ENCODE measurements at places on chromosomes 2 and 18. TPM values are rescaled to one million over a fixed set of nuclear protein-coding genes. Genes with fewer than 3 reads are reported as not detected.

Gene LYPD6
- 2.4 TPM for total RNA-seq

Gene ASTL
- total RNA-seq: 0.72 TPM

Gene ASB18
- total RNA-seq: not detected

Gene PAX8
- total RNA-seq: 0.96 TPM

Gene RPRM
- total RNA-seq: 3.6 TPM

Gene PSD4
- total RNA-seq: 2.0 TPM

Gene CD226
- 0.34 TPM for total RNA-seq

Gene ALPI
- not detected for total RNA-seq

GRCh38 chr2:11072550-11072949, 82.7 kb upstream of the SLC66A3 start:
- peaks cover 3% of the 10 kb centered on the region for H3K4me1 ChIP-seq
- H3K27ac ChIP-seq: no peak overlapping the region
- no peak for DNase-seq

DNA sequence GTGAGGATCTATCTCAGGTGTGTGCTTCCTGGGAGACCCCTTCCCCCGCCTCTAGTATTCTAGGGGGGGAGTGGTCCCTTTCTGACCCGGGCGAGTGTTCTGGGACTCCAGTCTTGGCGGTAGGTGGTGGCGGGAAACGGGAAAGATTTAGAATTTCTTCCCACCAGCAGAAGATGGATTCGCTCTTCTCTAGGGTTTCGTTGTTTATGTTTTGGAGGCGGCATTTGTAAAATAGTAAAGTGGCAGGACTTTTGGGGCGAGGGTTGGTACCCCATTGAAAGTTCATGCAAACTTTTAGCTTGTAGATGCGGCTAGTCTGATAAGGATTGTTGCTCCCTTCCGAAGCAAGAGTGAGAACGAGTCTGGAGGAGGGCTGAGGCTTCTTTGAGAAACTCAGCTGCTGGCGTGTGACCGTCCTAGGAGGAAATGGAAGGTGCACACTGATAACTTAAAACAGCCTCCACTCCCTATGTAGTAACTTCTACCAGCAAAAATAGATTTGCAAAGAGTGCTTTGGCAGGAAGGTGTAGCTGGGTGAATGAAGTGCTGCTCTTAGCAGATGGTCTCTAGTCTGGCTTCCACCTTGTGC, 412 bp downstream of the GPD2 start:
- H3K4me3 ChIP-seq: peak overlapping the region; percentile 84
- H3K27me3 ChIP-seq: no peaks in the 10 kb centered on the region
- H3K27ac ChIP-seq: peak overlapping the region; percentile 98
- H3K36me3 ChIP-seq: no peaks in the 10 kb centered on the region
- DNase-seq: no peak

GRCh38 chr18:49910986-49911385, 97.7 kb upstream of the ACAA2 start:
- no peaks in the 10 kb centered on the region for H3K27me3 ChIP-seq

DNA sequence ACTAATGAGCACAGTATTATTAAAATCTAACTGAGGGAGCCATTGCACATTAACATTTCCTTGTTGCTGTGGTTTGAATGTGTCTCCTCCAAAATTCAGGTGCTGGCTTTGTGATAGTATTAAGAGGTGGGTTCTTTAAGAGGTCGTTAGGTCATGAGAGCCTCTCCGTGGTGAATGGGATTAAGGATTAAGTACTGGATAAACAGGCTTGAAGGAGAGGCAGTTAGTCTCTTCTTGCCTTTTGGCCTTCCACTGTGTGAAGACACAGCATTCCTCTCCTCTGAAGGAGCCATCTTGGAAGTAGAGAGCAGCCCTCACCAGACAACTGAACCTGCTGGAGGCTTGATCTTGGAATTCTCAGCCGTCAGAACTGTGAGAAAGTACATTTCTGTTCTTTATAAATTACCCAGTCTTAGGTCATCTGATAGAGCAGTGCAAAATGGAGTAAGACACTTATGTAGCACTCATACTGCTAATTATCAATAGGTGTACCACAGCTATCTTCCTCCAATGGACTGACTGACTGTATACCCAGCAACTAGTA, 182.7 kb downstream of the MYO3B start:
- no peaks in the 10 kb centered on the region for H3K27me3 ChIP-seq
- DNase-seq: no peak
- no peak overlapping the region for H3K27ac ChIP-seq
- H3K36me3 ChIP-seq: no peaks in the 10 kb centered on the region
- H3K4me3 ChIP-seq: no peak overlapping the region

GRCh38 chr18:35671966-35672603, 90.5 kb downstream of the GALNT1 start:
- H3K4me1 ChIP-seq: no peaks in the 10 kb centered on the region
- no peak overlapping the region for H3K27ac ChIP-seq
- no peaks in the 10 kb centered on the region for H3K27me3 ChIP-seq
- no peak for DNase-seq

- H3K4me3 ChIP-seq: no peak overlapping the region
- no peak for DNase-seq
These were observed 34.9 kb upstream of the DYNC1I2 start for GRCh38 chr2:171652416-171652785.

- no peak overlapping the region for H3K4me3 ChIP-seq
- DNase-seq: no peak
- H3K27ac ChIP-seq: no peak overlapping the region
- H3K27me3 ChIP-seq: no peaks in the 10 kb centered on the region
- H3K4me1 ChIP-seq: peaks cover 3% of the 10 kb centered on the region
These were observed 77.9 kb downstream of the OSBPL1A start for GRCh38 chr18:24319757-24320156.

DNA sequence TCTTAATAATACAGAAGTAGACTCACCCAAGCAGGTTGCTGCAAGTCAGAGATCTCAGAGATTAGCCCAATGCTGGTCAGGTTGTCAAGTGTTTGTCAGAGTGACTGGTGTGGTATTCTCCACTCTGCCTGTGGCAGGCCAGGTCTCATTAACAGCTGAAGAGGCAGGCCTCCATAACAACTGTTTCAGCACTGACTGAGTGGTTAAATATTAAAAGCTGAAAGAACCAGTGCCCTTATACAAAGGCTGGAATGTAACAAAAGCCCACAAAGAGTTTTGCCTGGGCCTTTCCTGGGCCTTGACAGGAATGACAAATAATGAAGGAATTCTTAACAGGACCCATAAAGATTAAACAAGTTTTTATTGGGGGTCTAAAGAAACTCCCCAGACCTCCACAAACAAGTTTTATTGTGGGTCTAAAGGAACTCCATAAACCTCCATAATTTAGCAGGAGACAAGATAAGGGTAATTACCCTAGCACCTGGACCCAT, 26.8 kb downstream of the SULT1C2 start:
- no peaks in the 10 kb centered on the region for H3K27me3 ChIP-seq
- peaks cover 3% of the 10 kb centered on the region for H3K4me1 ChIP-seq
- H3K27ac ChIP-seq: no peak overlapping the region
- no peak for DNase-seq
- H3K4me3 ChIP-seq: no peak overlapping the region
- no peaks in the 10 kb centered on the region for H3K36me3 ChIP-seq

GRCh38 chr2:103132536-103133217, 370.8 kb downstream of the TMEM182 start:
- peaks cover 4% of the 10 kb centered on the region for H3K27me3 ChIP-seq
- H3K36me3 ChIP-seq: no peaks in the 10 kb centered on the region
- no peak for DNase-seq
- no peak overlapping the region for H3K4me3 ChIP-seq
- H3K4me1 ChIP-seq: no peaks in the 10 kb centered on the region

DNA sequence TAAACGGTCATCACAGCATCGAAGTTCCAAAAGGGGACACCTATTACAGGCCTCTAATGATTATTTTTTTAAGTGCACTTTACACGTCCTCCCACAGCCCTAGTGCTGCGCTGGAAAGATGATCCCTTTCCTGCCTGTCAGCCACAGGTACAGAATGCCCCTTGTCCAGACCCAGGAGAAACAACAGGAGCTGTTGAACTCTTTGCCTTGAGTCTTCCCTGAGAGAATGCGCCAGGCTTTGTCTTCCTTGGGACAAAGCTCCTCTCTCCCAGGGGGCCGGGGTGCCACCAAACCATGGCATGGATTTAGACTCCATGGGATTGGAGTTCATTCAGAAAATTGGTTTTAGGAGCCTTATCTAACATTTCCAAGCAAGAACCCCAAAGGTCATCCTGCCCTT, 319.0 kb upstream of the SOX11 start:
- no peaks in the 10 kb centered on the region for H3K27me3 ChIP-seq
- no peak overlapping the region for H3K4me3 ChIP-seq
- H3K36me3 ChIP-seq: no peaks in the 10 kb centered on the region
- no peak for DNase-seq

DNA sequence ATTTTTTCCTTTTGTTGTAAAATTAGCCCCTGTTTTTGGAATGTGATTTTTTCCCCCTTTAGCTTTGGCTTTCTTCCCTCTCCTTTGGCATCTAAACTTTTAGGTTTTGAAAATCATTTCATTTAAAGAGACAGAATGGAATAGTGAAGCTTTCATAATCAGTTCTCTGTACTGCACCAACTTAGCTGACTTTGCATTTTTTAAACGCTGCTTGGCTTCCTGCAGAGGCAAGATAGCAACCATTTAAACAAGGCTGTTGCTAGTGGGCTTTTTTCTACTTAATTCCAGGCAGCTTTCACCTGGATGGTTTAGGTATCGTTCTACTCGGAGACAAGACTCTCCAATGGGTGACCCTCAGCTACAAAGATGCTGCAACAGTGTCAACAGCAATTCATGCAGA, 267.9 kb upstream of the PKDCC start:
- H3K27me3 ChIP-seq: no peaks in the 10 kb centered on the region
- H3K27ac ChIP-seq: no peak overlapping the region
- H3K4me1 ChIP-seq: peaks cover 1% of the 10 kb centered on the region
- DNase-seq: no peak
- H3K36me3 ChIP-seq: no peaks in the 10 kb centered on the region

- no peak overlapping the region for H3K4me3 ChIP-seq
- peaks cover 5% of the 10 kb centered on the region for H3K4me1 ChIP-seq
- no peaks in the 10 kb centered on the region for H3K27me3 ChIP-seq
- no peak overlapping the region for H3K27ac ChIP-seq
- no peak for DNase-seq
These were observed 46.8 kb downstream of the TMEM131 start for GRCh38 chr2:97948926-97949325.

DNA sequence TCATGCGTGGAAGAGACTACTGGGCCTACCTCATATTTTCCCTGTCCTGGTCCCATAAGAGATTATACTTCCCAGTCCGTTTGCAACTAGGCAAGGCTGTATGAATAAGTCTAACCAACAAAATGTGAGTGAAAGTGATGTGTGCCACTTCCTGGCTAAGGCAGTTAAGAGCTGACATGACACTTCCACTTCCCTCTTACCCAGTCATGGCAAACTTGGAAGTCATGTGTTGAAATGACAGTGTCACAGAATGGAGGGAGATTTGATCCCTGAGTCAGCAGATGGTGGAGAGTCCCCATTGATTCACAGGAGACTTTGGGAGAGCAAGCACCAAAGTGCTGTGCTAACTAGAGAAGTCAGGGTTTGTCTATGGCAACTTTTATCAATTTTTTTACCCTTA, 36.4 kb downstream of the TACR1 start:
- no peak for DNase-seq
- H3K27me3 ChIP-seq: no peaks in the 10 kb centered on the region
- H3K4me1 ChIP-seq: peaks cover 3% of the 10 kb centered on the region
- H3K4me3 ChIP-seq: no peak overlapping the region

- H3K4me3 ChIP-seq: no peak overlapping the region
- no peak for DNase-seq
- H3K27me3 ChIP-seq: no peaks in the 10 kb centered on the region
- H3K36me3 ChIP-seq: no peaks in the 10 kb centered on the region
These were observed 72.9 kb downstream of the PTRHD1 start for GRCh38 chr2:24720310-24720709.

GRCh38 chr2:219998107-219998506, 370.7 kb downstream of the SLC4A3 start:
- no peak overlapping the region for H3K4me3 ChIP-seq
- H3K27me3 ChIP-seq: no peaks in the 10 kb centered on the region
- DNase-seq: no peak
- H3K4me1 ChIP-seq: peaks cover 17% of the 10 kb centered on the region
- no peak overlapping the region for H3K27ac ChIP-seq

- no peak overlapping the region for H3K4me3 ChIP-seq
- no peak overlapping the region for H3K27ac ChIP-seq
- no peaks in the 10 kb centered on the region for H3K36me3 ChIP-seq
These were observed 400.9 kb downstream of the TSN start for GRCh38 chr2:122156176-122156890.

DNA sequence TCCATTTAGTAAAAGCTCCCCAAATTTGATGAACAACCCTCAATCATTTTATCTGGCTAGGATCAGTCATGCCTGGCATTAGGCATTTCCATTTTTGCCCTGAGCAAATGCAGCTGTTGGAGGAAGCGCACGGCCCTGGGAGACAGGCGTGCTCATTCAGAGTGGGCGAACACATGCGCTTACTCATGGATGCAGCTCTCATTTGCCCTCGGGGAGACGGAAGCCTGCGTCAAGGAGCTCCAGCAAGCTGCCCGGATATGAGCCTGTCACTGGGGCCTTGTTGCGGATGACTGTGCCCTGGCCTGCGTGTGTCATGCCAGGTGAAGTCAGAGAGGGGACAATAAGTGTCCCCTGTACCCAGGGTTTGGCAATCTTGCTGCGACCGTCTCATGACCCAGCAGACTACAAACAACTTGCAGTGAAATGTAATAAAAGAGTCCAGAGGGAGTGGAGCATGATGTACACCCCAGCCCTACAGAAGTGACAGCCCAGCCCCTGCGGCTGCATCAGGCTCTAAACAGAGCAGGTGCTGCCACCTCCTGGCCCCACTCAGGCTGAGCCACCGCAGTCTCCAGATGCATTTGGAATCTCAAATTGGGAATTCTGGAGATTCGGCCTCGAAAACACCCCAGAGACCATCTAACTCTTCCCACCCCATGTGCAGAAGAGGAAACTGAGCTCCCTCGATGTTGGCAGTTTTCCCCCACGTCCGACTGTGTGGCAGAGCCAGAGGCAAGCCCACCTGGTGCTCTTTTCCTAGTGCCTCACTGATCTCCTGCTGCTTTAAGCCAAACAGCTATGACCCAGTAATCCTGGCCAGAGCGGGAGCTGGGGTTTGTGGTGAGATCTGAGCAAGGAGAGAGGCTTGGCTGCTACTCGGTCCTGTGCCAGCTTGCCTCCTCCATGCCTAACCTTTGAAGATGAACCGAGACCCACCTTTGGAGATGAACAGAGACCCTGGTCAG, 105.0 kb upstream of the ALK start:
- no peak overlapping the region for H3K4me3 ChIP-seq
- no peak overlapping the region for H3K27ac ChIP-seq
- peak; percentile 16 for DNase-seq
- no peaks in the 10 kb centered on the region for H3K36me3 ChIP-seq
- no peaks in the 10 kb centered on the region for H3K4me1 ChIP-seq
- H3K27me3 ChIP-seq: no peaks in the 10 kb centered on the region

- DNase-seq: peak; percentile 28
- H3K27me3 ChIP-seq: no peaks in the 10 kb centered on the region
- H3K27ac ChIP-seq: no peak overlapping the region
- H3K4me1 ChIP-seq: no peaks in the 10 kb centered on the region
- H3K36me3 ChIP-seq: no peaks in the 10 kb centered on the region
These were observed 63.8 kb downstream of the GREB1 start for GRCh38 chr2:11597538-11598225.

All from ovary (tissue), 10 donors.